Fibroblast of skin of left quadriceps (primary cell): ENCODE measurements at places on chromosomes 11 and 22.

DNA sequence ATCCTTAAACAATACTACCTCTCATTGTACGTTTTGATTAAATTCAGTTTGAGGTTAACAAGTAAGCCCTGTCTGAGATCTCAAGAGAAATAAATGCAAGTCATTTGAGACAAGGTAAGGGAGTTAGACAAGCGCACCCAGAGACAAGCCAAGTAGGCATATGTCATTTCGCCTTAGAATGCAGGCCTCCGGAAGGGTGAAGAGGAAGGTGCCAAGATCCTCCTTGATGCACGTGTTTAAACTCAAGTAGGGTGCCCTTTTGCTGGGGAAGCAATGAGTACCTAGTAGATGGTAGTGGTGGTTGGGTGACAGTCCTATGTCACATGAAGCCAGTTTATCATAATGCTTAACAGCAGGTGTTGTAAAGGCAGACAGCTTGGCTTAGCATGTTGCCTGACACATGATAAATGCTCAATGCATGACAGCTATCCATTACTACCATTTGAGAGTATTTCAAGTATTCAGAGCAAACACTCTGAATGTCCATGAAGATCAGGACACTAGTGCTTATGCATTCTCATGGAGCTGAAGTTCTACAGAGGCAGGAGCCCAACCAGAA is 415.9 kb downstream of the TMEM135 start:
- DNase-seq = no peak

- DNase-seq = peak; percentile 94
Measured at GRCh38 chr11:67033661-67034166, 10.8 kb downstream of the SYT12 start.

GRCh38 chr11:16382638-16383380 is 26.5 kb upstream of the SOX6 start:
- DNase-seq = peak; percentile 93

DNA sequence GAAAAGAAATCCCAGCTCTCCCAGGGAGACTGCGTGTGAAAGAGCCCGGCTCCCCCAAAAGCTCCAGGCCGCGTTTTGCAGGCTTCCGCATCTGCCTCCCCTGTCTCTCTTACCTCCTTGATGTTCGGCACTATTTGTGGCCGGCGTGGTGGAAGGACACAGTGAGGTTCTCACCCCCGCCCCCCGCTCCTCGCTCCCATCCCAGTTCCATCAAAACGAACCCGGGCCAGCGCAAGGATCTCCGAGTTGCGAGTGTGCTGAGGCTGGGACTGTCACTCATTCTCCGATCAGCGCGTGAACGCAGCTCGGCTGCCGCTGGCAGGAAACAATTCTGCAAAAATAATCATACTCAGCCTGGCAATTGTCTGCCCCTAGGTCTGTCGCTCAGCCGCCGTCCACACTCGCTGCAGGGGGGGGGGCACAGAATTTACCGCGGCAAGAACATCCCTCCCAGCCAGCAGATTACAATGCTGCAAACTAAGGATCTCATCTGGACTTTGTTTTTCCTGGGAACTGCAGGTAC is at the start of gene NCAM1:
TSS of gene NCAM1 (plus strand) at position 275 of the 523 bp plus-strand sequence.
- peak; percentile 90 for DNase-seq

DNA sequence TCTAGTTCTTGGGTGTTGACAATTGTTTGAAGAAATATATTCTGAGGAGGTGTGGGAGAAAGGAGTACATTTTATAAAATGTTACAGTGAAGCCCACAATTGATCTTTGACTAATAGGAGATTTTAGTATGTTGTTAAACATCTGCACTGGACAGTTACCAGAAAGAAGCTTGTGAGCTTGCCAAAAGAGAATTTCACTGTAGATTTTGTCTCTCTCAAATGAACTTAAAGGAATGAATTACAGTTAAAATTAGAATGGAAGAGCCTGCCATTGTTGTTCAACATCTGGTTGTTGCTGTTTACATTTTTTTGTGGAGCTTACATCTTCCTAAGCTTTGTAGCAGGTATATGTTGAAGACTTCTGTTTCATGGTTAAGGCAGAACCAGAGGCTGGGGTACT is 620.5 kb upstream of the CCDC179 start:
- no peak for DNase-seq

GRCh38 chr22:30868663-30869385 is 99.8 kb downstream of the MORC2 start:
- no peak for DNase-seq

GRCh38 chr22:37053310-37054055 is 1.9 kb downstream of the KCTD17 start:
- DNase-seq = no peak

GRCh38 chr11:14644226-14645014 is 816 bp downstream of the PDE3B start:
- no peak for DNase-seq

DNA sequence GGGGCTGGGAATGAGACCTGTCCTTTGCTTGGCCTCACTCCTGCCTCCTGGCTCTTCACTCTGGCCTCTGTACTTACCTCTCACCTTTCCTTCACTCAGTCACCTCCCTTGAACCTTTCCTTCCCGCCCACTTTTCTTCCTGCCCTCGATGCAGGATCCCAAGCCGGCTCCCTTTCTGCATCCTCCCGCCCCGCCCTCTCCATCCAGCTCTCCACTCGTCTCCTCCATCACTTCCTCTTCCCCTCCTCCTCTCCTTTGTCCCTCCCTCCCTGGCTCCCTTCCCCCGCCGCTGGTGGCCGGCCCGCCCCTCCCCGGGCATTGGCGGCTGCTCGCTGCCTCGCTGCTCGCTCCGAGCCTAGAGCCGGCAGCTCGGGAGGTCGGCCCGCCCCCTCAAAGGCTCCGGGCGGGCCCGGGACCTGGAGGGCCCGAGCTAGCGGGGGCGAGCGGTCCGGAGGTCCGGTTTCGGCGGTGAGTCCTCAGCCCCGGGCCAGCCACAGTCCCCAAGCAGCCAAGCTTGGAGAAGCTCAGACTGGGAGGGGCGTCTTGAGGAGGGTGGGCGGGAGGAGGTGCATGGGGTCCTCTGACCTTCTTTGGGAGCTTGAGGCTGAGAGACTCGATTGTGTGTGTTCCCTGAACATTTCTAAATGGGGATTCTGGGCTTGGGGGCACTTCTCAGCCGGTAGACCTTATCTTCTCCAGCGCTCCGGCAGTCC is 13.8 kb downstream of the PHLDB1 start:
- DNase-seq = peak; percentile 77

DNA sequence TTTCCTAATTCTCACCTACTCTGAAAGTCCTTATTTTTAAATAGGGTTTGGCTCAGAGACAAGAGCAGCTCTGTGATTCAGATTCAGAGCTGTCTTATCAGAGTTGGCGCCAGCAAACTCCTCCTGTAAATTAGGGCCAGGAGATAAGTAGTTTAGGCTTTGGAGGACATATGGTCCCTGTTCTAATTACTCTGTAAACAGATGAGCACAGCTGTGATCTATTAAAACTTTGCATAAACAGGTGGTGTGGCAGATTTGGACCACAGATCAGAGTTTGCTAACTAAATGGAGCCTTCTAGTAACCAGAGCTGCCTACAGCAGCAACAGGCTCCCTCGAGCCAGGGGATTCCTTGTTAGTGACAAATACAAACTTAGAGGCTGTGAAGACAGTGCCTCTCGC is 27.9 kb downstream of the YPEL1 start:
- no peak for DNase-seq

- DNase-seq = no peak
Measured at GRCh38 chr11:68438658-68439259, 21.8 kb upstream of the PPP6R3 start.

DNA sequence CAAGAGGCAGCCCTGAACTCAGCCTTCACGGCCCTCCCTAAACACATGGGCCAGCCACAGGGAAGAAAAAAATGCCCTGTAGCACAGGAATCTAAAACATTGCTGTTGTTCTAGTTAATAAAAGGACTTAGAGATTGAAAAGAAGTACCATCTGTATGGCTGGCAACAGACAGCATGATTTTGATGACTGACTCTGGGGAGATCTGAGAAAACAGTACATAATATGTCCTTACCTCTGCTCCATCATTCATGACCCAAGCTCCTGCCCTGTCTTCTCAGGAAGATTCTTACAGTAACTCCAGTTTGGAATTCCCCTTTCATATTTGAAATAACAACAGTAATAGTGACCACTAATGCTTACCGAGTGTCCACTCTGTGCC is 244.2 kb downstream of the ETS1 start:
- no peak for DNase-seq

GRCh38 chr22:47818496-47818895 is 1056.0 kb downstream of the TBC1D22A start:
- no peak for DNase-seq
